Gastrocnemius medialis (tissue), 4 donors: ENCODE measurements at places on chromosomes 16 and 17. TPM values are rescaled to one million over a fixed set of nuclear protein-coding genes. Genes with fewer than 3 reads are reported as not detected.

- no peak for DNase-seq
Measured at GRCh38 chr17:66146394-66146793, 45.5 kb downstream of the CEP112 start.

DNA sequence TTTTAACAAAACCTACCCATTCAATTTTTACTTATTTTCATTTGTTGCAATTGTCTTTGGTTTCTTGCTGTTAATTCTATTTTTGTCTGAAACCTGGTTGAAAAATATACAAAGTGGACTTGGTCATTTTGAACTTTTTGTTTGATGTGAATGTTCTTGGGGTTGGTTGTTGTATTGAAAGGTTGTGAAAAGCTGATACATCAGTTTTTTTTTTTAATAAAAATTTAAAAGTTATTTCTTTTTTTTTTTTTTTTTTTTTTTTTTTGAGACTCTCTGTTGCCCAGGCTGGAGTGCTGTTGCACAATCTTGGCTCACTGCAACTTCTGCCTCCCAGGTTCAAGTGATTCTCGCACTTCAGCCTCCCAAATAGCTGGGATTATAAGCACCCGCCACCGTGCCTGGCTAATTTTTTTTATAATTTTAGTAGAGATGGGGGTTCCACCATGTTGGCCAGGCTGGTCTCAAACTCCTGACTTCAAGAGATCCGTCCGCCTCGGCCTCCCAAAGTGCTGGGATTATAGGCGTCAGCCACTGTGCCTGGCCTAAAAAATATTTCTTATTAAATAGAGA lies 28.9 kb downstream of the WIPF2 start:
- no peak for DNase-seq

DNA sequence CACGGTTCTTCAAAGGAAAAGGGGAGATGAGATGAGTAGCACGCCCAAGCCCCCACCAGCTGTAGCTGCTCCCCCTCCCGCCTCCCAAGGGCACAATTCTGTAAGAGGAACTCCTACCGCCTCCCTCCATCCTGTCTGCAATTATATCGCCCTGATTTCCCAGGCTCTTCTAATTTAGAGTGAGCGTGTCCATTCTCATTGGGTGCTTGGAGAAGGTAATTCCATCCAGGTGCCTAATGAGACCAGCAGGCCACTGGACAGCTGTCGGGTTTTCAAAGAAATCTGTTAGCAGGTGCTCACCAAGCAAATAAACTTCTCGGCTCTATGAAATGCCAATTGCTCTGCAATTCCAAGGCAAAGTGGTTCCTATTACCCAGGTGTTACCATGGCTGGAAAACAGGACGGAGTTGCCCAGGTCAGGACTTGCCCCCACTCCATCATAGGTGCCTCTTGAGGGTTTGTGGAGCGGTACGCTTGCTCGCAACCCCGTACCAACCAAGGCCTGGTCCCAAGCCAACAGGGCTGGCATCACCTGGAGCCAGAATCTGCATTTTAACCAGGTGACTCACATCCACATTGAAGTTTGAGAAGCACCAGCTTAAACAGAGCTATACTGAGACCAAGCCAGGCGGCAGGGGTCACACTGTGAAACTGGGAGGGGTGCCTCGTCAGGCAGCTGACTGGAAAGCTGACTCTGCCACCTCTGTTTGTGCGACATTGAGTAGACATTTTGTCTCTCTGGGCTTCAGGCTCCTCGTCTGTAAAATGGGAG lies 16.5 kb upstream of the MEAK7 start:
- no peak for DNase-seq

Gene PSMC3IP
- 2.7 TPM for total RNA-seq

Gene CD7
- total RNA-seq: not detected

GRCh38 chr16:84729716-84730320 lies 30.0 kb downstream of the USP10 start:
- DNase-seq: no peak

Gene CD300LB
- total RNA-seq: not detected

Gene SMIM22
- total RNA-seq: not detected

GRCh38 chr17:44219616-44220212 lies at the start of gene UBTF:
Gene UBTF (minus strand): TSS chr17:44219675. CDS start chr17:44218229, 1,446 bp downstream.
- peak; percentile 66 for DNase-seq

DNA sequence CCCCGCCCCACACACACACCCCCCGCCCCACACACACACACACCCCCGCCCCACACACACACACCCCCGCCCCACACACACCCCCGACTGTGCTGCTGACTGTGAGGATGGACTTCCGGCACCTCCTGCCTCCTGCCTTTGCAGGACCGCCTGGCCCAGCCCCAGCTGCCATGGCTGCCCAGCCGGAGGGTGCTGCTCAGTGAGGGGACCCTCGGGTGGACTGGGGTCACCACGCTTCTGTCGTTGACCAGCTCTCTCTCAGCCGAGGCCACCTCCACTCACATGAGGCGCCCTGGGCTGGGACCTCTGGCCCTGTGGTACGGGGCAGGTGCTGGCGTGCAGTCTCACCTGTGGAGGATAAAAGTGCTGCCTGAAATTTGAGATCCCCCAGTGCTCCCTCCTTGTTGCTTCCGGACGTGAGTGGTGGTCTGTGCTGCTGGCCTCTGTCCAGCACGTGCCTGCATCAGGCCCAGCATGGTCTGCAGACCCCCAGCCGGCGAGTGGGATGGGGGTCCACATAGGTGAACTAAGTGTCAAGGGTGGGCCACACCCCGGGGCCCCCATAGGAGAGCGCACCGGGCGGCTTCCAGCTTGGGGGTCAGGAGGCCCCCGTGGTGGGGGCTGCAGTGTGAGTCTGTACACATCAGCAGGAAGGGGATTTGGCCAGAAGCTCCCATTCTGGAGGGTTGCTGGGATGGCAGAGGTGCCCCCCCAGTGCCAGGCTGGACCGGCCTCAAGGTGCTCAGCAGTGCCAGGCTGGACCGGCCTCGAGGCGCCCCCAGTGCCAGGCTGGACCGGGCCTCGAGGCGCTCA lies 11.2 kb downstream of the METRNL start:
- no peak for DNase-seq

Gene TMIGD1
- not detected for total RNA-seq

GRCh38 chr16:50311134-50311528 lies 44.8 kb downstream of the ADCY7 start:
- DNase-seq: no peak

GRCh38 chr16:57984443-57985203 lies 13.7 kb upstream of the CNGB1 start:
- peak; percentile 44 for DNase-seq

DNA sequence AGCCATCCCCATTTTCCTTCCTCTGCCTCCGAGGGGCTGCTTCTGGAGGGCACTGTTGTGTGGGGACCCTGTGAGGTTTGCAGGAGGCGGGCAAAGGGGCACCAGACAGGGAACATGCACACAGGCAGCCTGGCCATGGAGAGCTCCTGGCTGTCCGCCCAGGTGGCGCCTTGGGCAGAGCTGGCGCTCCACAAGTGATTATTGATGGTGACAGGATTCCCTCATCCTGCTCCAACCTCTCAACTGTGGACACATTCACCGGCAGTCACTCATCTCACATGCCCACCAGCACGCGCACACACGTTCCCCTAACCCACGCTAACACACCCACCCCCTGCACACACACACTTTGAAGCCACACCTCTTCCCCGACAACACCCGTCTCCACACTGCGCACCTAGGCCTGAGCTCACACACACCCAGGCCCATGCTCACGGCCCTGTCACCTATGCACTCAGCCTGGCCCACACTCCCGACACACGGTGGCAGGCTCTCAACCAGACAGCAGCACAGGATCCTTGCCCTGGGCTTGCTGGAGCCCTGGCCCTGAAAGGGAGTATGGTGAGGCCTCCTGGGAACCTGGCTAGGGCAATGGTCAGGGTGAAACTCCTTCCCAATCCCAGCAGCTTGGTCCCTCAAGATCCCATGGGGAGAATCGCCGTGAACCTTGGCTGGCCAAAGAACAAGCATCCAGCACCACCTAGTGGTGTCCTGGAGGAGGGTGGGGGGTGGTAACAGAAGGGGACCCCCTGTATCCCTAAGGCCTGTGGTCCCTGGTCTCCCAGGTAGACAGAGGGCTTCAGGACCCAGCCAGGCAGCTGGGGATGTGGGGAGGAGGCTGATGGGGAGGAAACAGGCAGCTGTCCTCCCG lies 3.6 kb downstream of the PNMT start:
- DNase-seq: peak; percentile 62

Gene HAP1
- total RNA-seq: not detected

Gene CNTNAP4
- not detected for total RNA-seq

Gene KRTAP3-1
- total RNA-seq: not detected

- DNase-seq: no peak
Measured at GRCh38 chr16:21260870-21261791, 17.0 kb downstream of the CRYM start.

GRCh38 chr16:79404571-79404970 lies 196.0 kb downstream of the MAF start:
- DNase-seq: no peak

Gene TNFSF13
- total RNA-seq: 8.4 TPM

Gene TNS4
- total RNA-seq: 0.18 TPM

DNA sequence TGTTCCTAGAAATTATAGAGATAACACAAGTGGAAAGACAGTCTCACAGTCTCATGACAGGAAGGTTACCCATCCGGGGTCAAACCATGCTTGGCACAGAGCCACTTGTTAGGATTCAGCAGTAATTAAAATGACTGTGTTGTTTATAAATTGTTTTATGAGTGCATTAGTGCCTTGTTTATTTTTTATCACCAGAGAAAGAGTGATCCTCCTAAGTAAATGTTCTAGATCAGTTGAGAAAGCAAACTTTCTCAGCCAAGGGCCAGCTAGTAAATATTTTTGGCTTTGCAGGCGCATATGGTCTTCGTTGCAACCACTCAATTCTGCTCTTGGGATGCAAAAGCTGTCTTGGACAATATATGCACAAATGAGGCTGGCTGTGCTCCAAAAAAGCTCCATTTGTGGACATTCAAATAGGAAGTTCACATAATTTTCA lies 253.9 kb upstream of the CACNG5 start:
- no peak for DNase-seq

Gene SOX15
- total RNA-seq: 1.3 TPM

Gene PERCC1
- total RNA-seq: not detected

DNA sequence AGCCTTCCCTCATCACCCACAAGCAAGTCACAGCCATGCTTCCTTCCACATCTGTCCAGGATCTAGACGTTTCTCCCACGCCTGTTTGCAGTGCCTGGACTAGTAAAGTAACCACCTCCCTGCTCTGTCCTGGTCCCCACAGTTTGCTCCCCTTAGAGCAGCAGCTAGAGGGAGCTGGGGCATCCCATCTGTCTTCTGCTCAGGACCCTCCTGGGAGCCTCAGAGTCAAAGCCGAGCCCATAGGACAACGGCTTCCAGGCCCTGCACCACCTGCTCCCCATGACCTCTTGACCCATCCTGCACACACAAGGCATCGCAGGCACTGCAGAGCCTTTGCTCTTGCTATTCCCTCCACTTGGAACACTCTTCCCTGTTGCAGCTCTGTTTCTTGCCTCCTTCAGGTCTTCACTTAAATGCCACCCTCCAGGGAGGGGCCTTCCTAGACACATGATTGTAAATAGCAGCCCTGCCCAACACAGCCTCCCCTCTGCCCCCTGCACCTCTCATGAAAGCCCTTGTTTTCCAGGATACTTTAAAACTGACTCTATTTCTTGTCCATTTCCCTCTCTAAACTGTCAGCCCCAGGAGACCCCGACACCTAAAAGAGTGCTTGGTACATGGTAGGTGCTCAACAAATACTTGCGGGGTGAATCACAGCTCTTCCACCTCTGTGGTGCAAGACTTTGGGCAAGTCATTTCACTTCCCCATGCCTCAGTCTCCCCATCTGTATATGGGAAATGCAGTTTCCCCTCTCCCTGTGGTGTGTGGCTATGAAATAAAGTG lies 3.1 kb downstream of the NATD1 start:
- DNase-seq: no peak
